ENCODE measurements at places on chromosomes 1 and 21.
A peak's percentile ranks its signal among the peaks of the same experiment; 100 is the strongest.

DNA sequence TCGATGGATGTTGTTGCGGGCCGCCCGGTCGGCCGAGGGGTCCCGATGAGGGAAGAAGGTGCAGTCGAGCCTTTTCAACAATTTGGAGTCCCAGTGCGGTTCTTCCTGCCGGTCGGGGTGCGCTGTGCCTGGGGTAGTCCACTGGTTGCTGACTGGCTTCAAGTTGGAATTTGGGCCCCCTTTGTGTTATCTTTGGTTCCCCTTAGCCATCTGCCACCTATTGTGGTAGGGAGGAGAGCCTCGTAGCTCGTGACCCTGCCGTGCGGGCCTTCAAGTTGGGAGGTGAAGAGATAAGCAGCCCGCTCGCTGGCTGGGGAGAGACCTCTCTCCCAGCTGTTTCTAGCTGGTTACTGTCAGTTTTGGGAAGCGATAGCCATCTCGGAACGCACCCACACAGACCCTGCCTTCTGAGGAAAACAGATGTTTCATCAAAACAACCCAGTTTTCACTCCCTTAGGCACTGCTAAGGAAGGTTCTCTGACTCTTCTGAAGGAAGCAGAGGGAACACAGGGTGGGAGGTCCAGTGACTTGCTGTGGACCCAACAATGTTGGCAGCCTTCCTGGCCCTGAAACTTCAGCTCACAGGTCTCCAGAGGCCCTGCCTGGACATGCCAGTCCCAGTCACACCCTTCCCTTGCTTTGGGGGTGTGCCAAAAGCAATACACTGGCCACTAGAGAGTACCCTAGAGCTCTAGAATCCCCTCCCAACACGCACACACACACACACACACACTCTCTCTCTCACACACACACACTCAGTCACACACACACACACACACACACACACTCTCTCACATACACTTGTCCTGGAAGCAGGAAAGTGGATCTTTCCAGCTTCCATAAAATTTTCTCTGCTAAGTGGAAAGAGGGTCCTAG lies 1.0 kb downstream of the BTG2 start:
- DNase-seq, result peak; percentile 63

DNA sequence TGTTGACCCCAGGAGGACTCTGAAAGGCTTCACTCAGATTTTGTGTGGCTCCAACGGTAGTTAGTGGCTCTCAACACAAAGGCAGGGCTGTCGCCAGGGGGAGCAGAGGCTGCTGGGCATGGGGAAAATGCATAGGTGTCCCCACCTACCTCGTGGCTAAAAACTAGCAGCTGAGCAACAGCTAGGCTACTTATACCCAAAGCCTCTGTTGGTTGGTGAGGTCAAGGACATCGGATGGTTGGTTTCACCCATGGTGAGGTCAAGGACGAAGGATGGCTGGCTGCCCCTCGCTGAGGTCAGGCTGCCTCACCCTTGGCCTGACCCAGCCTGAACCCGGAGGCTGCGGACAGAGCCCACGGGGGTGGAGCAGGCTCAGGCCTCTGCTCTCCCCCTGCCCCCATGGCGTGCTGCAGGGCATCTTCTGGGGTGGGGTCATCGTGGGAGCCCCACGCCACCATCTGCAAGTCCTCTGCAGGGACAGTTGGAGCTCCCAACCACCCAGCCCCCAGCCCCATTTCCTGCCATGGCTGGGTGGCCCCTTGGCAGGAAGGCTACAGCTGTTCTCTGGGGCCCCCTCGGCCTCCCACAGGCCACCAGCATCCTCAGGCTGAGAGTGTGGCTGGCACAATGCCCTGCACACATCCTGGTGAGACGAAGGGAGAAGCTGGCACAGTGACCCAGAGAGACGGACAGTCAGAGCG lies 8.5 kb upstream of the GNB1 start:
- DNase-seq, result no peak

DNA sequence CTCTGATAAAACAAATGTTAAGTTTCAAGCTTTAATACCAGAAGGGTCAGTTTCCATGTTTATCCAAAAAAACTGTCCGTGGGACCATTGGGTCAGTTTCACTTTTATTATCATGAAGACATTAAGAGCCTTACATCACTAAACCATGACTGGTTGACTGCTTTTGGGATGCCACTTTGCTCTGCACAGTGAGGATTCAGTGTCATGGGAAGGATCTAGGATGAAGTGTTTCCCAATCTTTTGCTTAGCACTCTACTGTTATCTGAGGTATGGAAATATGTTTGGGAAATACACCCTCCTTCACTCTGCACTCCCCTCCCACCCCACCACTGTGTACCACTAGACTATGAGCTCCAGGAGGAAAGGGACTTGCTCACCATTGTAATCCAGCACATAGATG lies 16.3 kb downstream of the RPS6KC1 start:
- no peak for DNase-seq

DNA sequence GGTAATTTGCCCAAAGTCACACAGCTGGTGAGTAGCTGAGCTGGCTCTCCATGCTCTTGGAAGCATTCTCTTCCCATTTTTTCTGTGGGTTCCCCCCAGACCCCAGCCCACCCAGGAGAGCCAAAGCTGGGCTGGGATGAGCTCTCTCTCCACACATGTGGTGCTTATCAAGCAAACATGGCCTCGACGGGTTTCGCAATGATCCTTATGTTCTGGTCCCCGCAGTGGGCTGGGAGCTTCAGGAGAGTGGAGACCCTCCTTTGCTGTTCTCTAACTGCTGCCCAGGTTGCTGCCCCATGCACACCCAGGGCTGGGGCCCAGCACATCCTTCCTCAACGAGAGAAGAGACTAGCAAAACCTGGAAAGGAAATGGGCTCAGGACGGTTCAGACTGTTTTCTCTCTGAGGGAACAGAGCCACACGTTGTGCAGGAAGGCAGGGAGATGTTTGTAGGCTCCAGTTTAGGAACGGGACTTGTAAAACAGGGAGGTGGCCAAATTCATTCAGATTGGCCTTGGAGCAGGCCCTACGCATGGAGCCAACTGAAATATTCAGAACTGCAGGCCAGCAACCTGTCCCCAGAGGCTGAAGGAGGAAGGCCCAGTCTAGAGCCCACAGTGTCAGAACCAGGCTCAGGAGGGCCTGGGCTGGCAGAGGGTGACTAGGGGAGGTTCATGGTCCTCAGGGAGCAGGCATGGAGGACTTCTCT lies 27.2 kb upstream of the CSF1 start:
- no peak for DNase-seq

DNA sequence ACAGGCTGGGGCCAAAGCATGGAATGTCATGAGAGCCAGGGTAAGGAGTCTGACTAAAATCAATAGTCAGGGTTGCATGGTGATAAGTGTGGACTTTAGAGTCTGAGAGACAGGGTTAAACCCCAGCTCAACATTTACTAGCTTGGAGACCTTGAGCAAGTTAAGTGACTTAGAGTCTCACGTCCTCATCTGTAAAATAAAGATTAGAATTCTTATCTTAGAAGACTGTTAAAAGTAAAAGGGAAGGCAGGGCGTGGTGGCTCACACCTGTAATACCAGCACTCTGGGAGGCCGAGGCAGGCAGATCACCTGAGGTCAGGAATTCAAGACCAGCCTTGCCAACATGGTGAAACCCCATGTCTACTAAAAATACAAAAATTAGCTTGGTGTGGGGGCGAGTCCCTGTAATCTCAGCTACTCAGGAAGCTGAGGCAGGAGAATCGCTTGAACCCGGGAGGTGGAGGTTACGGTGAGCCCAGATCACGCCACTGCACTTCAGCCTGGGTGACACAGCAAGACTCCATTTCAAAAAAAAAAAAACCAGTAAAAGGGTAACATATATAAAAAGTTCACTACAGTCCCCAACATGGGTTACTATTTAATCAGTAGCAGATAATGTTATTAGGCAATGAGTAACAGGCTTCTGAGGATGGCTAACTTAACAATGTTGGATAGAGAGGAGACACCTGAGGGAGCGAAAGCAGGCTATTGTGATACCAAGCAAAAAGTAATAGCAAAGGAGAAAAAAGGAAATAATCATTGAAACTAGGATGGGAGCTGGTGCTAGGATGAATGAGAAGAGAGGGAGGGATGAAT lies 20.8 kb downstream of the TMCO1 start:
- no peak for DNase-seq

DNA sequence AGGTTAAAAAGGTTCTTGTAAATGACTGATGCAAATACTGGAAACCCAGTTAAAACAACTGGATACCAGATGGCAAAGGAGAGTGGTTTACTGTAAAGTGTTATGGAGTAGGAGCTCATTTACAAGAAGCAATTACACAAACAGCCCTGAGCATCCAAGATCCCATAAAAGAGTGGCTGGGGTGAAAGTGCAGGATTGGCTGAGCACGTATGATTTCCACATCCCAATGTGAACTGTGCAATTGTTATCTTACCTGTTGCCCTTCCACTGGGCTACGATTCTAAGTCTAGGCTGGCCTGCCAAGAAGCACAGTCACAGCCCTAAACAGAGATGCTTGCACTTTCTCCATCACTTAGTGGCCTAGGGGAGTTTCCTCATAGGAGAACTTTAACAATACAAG lies 277.6 kb upstream of the RUNX1 start:
- no peak for DNase-seq

GRCh38 chr1:22341791-22342605 lies 109.7 kb upstream of the ZBTB40 start:
- no peak for DNase-seq
